Stimulated activated CD8-positive, alpha-beta memory T cell treated with anti-CD3 and anti-CD28 coated beads, Interleukin-4, amount 100 ng/mL, for 4 hours (primary cell): ENCODE measurements at places on chromosomes 6 and 20.

- DNase-seq, result no peak
Observed at GRCh38 chr20:36060676-36061075, 92.3 kb downstream of the CNBD2 start.

DNA sequence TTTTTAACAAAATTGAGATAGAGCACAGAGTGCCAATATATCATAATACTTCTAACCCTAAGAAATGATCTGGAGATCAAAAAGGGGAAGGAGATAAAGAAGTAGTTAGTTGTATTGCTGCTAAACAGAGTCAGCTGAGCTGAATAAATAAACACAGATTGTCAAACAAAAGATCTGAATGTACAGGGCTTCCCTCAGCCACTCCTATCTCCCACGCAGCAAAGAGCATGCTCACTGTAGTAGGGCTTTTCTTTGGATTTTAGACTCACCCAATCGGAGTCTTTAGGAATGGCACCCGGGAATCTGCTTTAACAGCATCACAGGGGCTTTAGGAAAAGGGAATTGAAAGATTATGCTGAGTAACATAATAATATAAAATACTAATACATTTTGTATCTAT lies 222.2 kb upstream of the STXBP5 start:
- no peak for DNase-seq

DNA sequence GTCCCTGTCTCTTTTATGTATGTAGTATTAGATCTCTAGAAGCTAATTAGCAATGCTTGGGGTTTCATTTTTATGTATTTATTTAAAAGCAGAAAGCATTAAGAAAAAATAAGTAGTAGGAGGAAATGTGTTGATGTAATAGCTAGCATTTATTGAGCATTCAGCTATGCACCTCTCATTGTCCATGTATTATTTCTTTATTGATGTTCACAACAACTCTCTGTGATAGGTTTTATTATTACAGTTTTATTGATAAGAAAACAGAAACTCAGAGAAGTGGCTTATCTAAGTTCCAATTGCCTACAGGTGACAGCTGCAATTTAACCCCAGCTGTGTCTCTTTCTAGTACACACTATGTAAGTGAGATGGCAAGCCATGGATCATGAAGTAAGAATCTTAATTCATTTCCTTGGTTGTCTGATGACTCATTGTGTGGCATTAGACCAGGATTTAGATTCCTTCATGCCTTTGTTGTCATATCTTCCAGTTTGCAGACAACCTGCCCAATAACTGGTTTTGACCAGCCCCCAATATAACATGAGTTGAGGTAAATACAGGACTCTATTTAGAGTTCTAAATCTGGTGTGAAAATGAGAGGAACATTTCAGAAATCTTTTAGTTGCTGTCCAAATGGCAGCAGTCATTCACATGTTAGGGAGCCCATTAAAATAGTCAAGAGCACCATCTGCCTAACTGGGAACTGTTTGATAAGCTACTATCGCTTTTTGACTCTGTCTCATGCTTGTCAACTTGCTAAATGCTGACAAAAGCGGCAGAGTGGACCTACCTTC lies 170.8 kb upstream of the PHACTR1 start:
- no peak for DNase-seq

DNA sequence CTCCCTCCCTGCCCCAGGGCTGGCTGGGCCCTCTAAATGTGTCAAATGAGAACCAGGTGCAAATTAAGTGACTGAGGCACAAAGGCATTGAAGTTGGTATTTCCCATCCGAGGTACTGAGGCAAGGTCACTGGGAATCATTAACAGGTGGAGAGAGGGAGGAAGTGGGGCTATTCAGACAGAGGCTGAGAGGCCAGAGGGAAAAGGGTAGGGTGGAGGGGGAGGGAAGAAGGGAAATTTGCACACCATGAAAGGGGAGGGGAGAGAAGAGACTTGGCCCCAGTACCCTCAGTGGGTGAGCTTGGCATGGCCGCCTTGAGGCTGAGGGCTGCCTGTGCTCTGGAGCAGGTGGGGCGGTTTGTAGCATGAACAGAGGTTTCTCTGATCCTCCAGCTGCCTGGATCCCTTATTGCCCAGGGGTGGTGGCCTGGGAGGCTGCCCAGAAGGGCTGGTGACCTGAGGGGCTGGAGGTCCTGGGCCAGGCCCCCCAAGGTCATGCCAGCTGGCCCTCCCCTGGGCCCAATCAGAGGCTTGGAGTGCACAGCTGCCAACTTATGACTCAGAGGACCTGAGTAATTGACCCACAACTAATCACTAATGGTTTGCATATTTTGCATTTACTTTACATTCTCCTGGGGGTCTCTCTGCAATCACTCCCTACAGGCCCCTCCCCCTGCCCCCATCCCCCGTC lies 40.3 kb upstream of the ZFAND3 start:
- no peak for DNase-seq

- no peak for DNase-seq
Observed at GRCh38 chr6:135830452-135830881, 21.0 kb upstream of the PDE7B start.

GRCh38 chr6:100088009-100088408 lies 94.0 kb upstream of the MCHR2 start:
- DNase-seq, result no peak
